ENCODE measurements at places on chromosomes 2 and 18.

DNA sequence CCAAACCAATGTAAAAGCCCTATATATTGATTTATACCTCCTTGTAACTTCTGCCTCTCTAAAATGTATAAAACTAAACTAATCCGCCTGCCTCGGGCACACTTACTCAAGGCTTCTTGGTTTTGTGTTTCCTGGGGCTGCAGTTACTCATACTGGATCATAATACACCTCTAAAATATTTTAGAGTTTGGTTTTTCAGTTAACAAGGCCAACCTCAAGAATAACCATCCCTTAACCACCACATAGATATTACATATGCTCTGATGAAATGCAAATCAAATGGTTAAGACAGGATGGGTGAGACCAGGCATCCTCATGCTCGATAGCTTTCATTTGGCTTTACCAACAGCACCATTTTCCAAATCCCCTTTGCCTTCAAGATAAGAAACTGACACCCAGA lies 46.4 kb downstream of the UXS1 start:
- no peak for DNase-seq

- DNase-seq = no peak
These were observed 1292.2 kb upstream of the ZEB2 start for GRCh38 chr2:145812165-145812554.

DNA sequence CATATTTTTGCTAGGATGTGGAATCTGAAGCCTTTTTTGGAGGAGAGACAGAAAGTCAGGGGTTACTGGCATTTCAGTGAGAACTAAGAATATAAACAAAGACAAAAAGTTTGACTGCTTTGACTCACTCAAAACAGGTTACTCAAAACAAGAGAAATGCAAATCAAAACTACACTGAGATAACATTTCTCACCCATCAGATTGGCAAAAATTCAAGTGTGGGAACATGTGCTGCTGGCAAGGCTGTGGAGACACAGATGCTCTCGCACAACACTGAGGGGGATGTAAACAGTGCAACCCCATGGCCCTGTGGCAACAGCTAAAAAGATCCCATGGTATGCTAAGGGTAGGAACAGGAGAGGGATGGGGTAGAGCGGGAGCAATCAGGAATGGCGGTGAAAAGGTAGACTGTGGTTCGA lies 86.6 kb downstream of the DTNB start:
- DNase-seq = no peak

DNA sequence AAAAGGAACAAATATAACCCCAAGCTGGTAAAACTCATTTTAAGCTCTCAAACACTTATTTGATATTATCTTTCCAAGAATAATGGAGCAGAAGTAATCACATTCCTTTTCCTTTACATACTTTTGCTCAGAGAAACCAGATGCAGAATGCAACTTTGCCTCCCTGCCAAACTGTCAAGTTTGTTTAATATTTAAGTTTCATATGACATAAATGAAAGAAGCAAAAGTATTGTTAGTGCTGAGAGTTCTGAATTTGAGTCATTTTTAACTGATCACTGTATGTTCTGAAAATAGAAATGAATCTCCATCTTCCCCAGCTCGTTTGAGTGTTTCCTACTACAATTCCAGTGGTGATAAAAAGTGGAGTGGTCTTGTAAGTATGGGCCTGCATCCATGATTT lies 423.4 kb downstream of the PID1 start:
- no peak for DNase-seq

DNA sequence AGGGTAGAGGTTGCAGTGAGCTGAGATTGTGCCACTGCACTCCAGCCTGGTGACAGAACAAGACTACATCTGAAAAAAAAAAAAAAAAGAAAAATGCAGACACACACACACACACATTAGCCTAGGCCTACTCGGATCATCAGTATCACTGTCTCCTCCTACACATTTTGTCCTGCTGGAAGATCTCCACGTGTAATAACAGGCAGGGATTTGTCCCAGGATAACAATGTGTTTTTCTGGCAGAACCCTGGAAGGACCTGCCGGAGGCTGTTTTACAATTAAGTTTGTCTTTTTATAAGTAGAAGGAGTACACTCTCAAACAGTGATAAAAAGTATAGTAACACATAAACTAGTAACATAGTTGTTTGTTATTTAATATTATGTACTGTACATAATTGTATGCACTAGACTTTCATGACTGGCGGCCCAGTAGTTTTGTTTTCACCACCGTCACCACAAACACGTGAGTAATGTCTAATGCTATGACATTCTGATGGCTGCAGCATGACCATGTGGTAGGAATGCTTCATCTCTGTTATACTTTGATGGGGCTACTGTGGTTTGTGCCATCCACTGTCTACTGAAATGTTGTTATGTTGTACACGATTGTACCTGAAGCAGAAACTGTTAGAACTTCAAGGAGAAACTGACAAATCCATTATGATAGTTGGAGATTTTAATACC lies 130.6 kb downstream of the ATP9B start:
- DNase-seq = no peak

DNA sequence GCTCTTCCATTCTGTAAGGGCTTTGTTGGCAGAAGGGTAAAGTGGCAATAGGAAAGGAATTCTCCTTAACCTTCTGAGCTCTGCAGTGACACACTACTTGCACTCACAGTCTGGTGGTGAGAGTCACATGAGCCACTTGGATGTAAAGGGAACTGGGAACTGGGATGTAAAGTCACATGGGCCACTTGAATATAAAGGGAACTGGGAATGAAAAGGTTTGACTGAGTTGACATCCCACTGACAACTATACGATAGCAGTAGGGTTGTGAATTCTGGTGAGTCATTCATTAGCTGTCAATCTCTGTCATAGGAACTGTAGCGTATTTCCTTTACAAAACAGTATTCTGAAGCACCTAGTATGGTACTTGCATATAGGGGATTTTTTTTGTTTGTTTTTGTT lies 5.5 kb downstream of the RPE start:
- no peak for DNase-seq

DNA sequence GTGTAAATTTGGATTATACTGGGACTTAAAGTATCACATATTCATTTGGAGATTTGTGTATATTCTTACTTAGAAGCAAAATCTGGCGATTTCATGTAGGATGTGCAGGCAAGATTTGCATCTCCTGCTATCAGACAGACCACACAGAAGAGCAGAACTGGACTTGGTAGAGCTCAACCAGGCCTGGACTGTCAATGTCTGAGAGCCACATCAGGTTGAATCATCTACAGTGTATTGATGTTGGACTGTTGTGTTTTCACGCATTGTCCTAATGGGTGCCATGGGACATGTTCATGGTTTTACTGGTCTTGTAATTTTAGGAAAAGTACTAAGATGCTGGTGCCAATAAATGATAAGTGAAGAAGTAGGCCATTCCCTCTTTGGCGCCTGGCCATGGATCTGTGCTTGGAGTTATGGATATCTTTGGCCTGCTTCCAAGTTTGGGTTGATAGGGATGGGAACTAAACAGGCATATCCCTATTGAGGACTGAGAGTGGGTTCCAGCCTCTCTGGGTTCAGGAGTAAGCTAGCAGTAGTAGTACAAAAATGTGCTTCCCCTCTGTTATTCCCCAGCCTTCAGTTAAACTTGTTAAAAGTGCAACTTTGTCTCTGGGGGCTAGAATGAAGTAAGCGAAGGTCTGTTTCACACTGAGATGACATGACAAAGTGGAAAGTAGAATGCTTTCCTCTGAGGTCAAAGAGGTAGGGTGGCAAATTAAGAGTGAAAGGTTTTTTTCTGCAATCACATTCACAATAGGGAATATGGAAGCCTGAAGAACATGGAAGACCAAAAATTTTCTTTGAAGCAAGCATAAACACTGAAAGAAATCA lies 49.2 kb upstream of the NEMP2 start:
- DNase-seq = no peak

DNA sequence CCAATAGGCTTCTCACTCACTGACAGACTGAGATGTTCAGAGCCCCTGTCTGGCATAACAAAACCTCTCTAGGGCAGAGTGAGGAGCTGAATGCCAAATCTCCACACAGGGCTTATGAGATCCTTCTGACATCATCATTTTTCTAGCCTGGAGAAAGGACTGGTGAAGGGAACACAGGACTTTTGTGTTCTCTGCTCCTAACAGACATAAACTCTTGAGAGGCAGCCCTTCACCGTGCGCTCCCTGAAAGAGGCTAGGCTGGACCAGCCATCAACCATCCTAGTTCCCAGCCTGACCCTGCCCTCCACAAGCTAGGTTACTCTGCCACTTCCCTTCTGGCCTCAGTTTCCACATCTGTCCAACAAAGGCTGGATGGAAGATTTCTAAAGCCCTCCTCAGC lies 141.9 kb downstream of the SUCLG1 start:
- no peak for DNase-seq

DNA sequence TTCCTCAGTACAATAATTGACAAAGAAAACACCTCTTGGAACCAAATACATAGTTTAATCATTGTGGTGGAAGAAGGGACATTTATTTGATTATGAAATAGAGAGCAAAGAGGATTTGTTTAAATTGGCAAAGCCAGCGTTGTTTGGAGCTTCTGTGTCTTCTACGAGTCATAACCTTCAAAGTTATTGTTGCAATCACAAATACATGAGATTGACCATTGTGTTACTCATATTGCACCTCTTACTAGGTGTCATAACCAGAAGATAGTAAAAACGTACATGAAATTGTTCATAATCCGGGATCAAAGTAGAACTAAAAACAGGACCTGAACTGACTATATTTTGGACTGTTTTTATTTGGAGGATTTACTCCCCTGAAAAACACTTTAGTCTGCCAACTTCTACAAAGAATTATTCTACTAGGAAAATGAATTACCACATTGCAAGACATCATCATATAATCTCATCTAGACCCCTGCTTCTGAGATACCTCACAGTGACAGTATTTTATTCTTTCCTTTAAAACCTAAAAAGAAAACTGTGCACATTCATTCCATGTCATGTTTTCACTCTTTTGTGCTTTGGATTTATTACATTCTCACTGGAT lies 151.7 kb upstream of the KLF7 start:
- no peak for DNase-seq

- DNase-seq = no peak
These were observed 111.5 kb upstream of the MGAT5 start for GRCh38 chr2:134142341-134142738.

- DNase-seq = no peak
These were observed 143.6 kb downstream of the TDRD15 start for GRCh38 chr2:21267232-21267835.

GRCh38 chr2:67268797-67269196 lies 128.3 kb upstream of the ETAA1 start:
- DNase-seq = no peak

- DNase-seq = no peak
These were observed 67.7 kb downstream of the FAM210A start for GRCh38 chr18:13658436-13659204.

GRCh38 chr2:11750917-11751316 lies 4.5 kb downstream of the LPIN1 start:
- no peak for DNase-seq

DNA sequence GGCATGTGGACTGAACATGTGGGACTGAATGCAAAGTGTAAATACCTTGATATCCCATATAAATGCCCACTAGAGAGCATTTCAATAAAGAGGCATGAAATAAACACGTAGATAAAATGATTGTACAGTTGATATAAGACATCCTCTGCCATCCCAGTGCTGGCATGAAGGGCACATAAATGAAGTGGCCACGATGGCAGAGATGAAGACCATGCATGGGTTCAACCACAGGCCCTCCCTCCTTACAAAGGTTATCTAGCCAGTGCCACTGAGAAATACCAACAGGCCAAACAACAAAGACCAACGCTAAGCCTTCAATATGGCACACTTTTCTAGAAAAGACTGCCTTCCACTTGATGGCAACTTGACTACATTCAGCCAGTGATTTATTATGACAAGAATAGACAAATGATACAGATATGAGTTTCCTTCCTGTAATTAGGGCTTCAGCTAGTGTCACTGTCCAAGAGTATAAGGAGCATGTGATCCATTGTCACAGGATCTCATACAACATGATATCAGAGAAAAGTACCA lies 493.9 kb upstream of the MAP2 start:
- DNase-seq = no peak

DNA sequence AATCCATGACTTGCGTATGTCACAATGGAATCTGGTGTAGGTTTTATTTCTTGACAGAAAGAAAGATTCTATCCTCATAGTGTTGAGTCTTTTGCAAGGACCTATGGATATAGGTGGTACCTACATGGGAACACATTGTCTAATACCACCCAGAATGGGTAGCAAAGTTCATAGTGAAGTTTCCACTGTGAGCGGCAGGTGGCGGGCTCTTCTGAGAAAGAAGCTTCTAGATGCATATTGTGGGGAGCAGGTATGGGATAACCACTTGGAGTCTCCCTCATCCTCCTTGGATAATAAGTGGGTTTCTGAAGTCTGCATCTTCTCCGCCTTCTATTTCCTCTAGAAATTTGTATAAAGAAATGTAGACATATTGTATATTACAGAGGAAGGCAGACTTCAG lies 44.9 kb downstream of the LINC00305 start:
- no peak for DNase-seq

DNA sequence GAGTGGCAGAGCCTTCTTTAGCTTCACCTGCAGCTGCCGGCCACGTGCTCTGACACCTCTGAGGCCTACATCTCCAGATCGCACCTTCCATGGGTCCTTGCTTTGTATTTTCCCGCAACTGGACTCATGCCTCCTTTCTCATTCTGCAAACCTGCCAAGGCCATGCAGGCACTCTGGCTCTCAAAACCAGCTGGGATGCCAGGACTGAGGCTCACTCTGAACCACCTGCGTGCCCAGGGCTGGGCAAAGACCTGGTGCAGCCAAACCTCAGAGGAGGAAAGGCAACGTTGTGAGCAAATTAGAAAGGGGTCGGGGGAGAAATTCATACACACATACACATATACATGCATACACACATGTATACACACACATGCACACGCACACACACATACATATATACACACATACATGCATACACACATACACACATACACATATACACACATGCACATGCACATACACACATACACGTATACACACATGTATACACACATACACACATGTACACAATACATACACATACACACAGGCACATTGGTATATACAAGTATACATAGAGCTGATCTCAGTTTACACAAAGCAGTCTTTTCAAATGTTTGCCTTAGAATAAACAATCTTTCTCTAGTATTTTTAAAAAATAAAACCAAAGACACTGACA lies 125.2 kb downstream of the RTP5 start:
- no peak for DNase-seq

DNA sequence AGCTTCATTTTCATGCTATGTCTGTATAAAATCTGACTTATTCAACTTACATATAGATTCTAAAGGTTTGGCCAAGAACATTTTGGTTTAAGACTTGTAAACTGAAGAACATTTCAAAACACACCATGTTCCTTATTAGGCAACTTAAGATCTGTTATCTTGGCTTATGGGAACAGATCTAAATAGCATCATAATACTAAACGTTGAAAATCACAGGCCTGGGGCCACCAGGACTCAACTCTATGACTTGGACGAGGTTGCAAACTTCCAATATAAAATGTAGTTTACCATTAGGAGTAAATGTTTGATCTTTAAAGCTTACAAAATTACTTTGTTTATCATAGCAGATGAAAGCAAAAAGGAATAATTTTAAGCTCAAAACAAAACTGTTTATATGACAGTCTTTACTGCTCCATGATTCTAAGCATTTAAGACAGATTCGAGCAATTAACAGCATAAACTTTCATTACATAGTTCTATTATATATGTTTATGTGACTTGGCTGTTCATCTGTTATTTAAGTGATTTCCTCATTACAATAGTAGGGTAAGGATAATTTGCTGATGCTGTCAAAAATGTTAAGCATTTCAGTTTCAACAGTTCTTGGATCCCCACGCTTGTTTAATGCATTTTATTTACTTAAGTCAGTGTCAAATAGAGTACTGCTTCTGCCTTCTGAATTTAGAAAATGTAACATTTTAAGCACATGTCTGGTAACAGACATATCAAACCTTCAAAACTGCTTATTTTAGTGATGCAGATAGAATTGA lies 8.3 kb downstream of the TCF4 start:
- DNase-seq = no peak

Data from sigmoid colon (tissue), 7 donors.